Daoy (cell line): ENCODE measurements at places on chromosomes 4 and X. TPM values are rescaled to one million over a fixed set of nuclear protein-coding genes. Genes with fewer than 3 reads are reported as not detected.

DNA sequence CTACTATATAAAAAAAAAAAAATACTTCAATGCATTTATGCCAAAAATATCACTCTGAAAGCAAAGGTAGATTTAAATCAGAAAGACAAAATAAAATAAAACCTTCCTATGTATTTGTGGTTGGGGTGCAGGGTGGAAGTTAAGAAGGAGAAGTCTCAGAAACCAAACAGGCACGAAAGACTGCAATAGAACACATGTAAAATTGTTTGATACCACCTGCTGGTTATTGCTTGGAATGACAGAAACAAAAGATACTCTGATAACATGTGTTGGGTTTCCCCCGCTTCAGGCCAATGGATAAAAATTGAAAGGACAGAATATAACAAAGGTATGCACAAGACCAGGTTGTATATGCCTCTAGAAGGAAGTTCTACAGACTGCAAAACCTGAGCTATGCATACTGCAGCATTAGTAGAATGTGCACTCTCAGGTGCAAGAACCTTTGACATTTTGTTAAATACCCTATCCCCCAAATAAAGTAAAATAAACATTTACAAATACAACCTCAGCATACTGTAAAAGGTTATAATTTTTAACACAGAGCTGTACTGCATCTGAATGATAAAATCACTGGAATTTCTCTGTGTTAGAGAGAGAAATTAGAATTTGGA is 118.8 kb downstream of the GABRA2 start:
- DNase-seq = no peak

- DNase-seq = no peak
These were observed 27.5 kb downstream of the SETD7 start for GRCh38 chr4:139528377-139529005.

DNA sequence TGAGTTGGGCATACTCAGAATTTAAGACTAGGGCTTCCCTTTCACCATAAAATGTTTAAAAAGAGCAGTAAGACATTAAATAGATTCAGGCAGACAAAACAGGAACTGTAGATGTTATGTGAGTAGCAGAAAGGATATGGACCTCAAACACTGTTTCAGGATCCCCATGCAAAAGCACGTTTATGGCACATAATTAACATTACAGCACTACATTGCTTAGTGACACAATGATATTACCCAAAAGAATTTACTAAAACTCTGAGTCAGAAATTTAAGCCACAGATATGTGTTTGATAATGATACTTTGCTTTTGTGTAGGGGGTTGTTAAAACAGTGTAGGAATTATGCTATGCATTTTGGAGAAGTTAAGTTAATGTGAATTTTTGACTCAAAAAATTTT is 266.3 kb downstream of the PDGFC start:
- peak; percentile 6 for DNase-seq

GRCh38 chrX:87167841-87168240 is 349.8 kb upstream of the KLHL4 start:
- DNase-seq = no peak

DNA sequence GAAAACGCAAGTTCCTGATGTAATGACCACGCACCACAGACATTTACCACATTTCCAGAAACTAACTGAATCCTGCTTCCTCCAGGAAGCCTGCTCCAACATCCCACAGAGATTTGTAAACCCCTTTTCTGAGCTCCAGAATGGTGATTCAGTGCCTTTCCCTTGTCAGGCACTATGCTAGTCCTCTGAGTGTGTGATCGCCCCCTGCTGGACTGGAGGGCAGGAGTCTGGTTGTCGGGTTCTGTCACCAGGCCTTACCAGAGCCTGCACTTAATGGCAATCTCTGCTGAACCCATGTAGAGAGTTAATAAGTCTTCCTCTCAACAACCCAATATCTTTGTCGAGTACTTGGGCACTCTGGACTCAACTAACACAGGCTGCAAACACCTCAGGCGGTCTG is 14.5 kb upstream of the KDM5C start:
- no peak for DNase-seq

The PABPC1L2B gene
- total RNA-seq = 0.06 TPM in 1 of 2 replicates, not detected in the other

The AIFM1 gene
- 22.4 and 38.0 TPM in 2 replicates for total RNA-seq

The UPF3B gene
- 6.0 and 7.0 TPM in 2 replicates for total RNA-seq

The HEPH gene
- 0.09 TPM in 1 of 2 replicates, not detected in the other for total RNA-seq
